ENCODE measurements at places on chromosomes 13 and 19.

- peak; percentile 29 for DNase-seq
Observed at GRCh38 chr13:45119469-45119990, 780 bp upstream of the GTF2F2 start.

DNA sequence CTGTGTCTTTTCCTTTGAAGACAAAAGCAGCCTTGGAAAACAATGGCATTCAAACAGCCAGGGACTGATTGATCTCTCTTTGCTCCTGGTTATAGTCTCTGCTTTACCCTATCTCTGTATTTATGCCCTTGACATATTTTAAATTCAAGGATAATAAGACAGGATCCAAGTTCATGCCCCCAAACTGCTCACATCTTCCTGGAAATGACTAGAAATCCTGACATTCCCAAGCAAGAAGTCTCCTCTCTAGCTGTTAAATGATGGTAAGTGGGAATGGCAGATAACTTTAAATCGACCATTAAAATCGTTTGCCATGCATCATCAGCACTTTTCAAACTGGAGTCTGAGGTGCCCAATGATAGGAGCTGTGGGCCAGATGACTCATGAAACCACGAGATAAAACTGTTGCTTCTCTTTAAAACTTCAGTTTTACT, 435.6 kb downstream of the FOXO1 start:
- DNase-seq = peak; percentile 30

DNA sequence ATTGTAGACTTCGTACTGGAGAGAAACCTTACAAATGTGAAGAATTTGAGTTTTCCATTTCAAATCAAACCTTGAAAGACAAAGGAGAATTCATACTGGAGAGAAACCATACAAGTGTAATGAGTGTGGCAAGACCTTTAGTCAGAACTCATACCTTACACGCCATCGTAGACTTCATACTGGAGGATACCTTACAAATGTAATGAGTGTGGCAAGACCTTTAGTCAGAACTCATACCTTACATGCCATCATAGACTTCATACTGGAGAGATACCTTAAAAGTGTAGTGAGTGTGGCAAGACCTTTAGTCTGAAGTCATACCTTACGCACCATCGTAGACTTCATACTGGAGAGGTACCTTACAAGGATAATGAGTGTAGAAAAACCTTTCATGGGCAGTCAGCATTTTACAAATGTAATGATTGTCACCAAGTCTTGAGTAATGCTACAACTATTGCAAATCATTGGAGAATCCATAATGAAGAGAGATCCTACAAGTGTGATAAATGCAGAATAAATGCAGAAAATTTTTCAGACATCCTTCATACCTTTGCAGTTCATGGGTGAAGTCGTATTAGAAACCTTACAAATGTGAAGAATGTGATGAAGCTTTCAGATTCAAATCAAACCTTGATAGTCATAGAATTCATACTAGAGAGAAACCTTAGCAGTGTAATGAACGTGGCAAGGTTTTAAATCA, 14.7 kb downstream of the ZNF765 start:
- no peak for DNase-seq

GRCh38 chr13:48175185-48175584, 57.8 kb upstream of the ITM2B start:
- no peak for DNase-seq

DNA sequence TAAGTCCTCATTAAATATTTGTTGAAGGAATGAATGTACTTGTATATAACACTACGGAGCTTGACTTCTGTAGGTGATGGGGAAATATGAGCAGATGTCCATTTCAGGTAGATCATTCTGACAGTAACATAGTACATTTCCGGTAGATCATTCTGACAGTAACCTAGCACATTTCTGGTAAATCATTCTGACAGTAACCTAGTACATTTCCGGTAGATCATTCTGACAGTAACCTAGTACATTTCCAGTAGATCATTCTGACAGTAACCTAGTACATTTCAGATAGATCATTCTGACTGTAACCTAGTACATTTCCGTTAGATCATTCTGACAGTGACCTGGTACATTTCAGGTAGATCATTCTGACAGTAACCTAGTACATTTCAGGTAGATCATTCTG, 2.5 kb downstream of the PHF11 start:
- no peak for DNase-seq

DNA sequence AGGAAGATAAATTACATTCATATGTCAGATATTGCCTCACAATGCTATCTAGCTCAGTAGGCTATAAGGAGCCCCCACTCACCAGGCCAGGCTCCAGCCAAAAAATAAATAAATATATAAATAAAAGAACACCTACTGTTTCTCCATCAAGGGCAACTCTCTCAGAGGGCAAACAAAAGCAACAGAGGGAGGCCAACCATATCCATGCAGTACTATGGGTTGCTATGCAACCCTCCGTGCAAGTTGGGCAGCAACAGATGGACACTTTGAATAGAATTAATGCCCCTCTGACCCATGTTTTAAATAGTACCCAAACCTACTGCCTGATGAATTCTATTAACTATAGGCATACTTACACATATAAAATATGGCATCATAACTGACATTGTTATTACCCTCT, 279.8 kb upstream of the EDNRB start:
- DNase-seq = no peak

DNA sequence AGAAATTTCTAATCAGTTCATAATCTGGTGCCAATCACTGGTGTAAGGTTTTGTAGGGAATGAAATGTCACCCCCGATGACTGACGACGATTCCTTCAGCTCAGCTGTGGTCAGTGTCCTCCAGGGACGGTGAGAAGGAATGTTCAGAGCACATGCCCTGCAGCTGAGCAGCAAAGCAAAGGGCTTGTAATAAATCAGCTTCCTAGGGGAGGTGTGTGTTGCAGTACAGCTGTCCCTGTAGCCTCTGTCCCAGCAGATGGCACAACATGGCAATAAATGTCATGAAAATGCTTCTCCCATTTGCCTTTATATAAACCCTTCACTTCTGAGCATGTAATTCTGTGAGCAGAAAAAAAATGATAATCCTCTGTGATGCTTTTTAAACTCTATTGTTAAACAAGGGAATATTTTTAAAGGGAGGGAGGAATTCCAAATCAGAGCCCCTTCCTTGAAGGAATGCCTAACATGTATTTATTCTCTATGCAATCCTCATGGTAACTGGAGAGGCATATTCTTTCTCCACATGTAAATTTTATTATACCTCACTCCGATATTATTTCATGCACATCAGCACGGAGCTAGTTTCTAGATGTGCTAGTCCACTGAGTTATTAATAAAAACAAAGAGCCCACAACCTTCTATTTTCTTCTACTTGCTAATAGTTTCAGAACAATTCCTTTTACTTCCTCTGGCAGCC, 102.5 kb downstream of the FAM216B start:
- DNase-seq = peak; percentile 16

- no peak for DNase-seq
Observed at GRCh38 chr13:20667857-20668437, 35.6 kb upstream of the IL17D start.

- no peak for DNase-seq
Observed at GRCh38 chr19:38211151-38211591, 12.9 kb downstream of the DPF1 start.

DNA sequence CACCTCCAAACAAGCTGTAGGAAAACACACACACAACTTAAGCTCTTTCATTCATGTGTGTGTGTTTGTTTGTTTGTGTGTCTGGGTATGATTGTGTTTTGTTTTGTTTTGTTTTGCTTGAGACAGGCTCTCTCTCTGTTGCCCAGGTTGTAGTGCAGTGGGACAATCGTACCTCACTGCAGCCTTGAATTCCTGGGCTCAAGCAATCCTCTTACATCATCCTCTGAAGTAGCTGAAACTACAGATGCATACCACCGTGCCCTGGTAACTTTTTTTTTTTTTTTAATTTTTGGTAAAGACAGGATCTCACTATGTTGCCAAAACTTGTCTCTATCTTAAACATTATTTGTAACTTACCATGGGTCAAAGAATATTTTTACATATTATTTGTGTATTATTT, 431.7 kb downstream of the SLITRK1 start:
- DNase-seq = no peak

- no peak for DNase-seq
Observed at GRCh38 chr19:30017172-30017571, 75.1 kb downstream of the URI1 start.

- no peak for DNase-seq
Observed at GRCh38 chr13:33682020-33682564, 135.9 kb upstream of the RFC3 start.

GRCh38 chr19:17001603-17002183, 24.9 kb downstream of the CPAMD8 start:
- no peak for DNase-seq

DNA sequence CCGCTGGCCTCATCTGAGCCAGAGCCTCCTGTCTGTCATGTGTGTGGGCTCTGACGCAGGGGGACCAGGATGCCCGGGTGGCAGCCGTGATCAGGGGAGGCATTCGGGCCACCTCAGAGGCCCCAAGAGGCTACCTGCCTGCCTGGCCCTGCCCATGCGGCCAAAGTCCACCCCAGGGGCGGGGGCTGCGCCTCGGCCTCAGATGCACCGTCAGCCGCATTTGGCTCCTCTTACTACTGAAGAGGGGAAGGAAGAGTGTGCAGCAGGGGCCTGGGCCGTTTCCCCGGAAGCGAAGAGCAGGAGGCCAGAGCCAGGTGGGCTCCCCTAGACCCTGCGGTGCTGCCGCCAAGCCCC, 34.0 kb downstream of the C13orf46 start:
- no peak for DNase-seq

DNA sequence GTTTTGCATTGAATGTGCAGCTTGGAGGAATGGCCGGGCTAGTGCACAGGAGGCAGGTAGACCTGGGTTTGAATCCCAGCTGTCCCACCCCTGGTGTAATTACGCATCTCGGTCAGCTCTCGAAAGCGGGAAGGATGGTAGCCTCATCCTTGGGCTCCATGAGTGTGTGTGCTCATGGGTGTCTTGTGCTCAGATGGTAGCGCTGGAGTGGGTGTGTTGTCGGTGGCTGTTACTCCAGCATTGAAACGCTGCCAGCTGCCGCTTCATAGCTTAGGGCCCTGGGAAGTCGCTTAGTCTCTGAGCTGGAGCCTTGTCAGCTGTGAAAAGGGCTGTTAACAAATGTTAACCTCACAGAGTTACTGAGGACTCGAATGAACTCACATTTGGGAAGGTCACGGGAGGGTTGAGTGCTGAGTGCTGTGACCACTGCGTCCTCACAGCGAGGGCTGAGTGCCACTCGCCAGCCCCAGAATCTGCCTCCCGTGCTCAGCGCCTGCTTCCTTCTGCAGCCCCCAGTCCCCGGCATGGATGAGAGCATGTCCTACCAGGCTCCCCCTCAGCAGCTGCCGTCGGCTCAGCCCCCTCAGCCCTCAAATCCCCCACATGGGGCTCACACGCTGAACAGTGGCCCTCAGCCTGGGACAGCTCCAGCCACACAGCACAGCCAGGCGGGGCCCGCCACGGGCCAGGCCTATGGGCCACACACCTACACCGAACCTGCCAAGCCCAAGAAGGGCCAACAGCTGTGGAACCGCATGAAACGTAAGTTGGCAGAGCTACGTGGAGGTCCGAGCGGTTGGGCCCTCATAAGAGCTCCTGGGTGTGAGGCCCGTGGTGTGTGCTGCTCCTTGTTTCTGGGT, 5.2 kb downstream of the LENG8 start:
- no peak for DNase-seq

DNA sequence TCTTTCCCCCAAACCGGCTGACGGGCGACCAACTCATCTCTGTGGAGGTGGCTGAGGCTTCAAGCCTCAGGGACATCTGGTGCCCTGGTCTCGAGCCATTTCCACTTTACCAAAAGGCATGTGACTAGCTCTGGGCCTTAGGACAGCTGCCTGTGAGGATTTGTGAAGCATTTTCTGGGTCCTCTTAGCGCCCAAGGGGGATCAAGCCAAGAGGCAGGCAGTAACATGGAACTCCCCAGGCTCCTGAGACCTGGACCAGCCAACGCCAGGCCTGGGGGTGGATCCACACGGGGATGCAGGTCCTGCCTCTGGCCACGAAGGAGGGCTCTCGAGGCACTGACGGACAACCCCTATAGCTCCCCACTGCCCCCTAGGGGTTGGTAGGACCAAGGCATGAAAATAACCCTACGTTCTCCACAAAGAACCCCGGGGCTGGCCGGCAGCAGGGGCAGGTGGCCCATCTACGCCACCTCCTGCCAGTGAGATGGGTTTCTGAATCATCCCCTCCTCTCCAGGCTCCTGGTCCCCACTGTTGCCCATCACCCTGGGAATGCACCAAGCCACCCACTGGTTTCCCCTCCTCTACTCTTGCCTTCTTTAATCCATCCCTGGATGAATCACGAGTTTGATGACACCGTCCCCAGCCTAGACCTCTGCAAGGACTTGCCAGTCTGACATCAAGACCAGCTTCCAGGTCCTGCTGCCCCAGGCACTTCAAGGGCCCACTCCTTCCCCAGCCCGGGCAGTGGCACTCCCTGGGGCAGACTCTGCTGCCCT, 7.0 kb upstream of the MYDGF start:
- peak; percentile 62 for DNase-seq

- DNase-seq = no peak
Observed at GRCh38 chr13:34655554-34655953, 286.5 kb upstream of the NBEA start.

GRCh38 chr13:32588736-32589135, 2.5 kb downstream of the PDS5B start:
- no peak for DNase-seq

DNA sequence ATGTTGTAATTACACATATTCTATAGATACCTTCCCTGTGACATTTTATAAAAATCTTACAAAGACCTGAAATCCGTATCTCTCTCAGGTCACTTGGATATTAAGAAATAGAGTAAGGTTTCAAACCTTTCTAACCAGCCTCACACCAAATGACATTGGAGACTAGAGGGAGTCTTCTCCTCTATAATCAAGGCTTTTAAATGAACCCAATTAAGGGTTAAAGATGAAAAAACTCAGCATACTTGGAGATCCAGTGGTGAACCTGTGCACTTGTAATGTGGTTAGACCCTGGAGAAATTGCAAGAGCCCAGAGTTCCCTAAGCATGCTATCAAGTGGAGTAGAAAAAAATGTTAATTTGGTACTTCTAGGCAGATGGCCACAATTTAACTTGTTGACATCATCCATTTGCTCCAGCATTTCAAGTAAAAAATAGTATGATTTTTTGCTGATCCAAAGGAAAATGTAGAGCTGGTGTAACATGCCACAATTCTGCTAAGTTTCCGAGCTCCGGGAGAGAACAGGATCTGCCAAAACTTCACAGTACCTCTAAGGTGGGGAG, 554.1 kb upstream of the MIR17HG start:
- no peak for DNase-seq

DNA sequence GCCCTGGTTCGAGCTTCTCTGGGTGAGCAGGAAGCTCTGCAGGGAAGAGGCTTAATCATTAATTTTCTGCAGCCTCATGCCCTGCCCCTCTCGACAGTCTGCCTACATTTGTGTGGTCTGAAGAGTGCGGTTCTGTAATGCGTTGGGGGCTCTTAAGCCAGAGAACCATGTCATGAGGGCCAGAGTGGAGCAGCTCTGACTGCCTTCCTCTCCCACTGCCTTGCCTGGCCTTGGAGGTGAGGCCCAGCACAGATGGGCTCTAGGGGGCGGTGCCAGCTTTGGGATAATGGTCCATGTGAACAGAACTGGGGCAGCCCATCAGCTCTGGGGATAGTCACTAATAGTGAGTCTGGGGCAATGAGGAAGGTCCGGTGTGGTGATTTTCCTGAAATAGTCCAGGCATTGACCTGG, 5.7 kb downstream of the FGF9 start:
- DNase-seq = no peak

- DNase-seq = no peak
Observed at GRCh38 chr13:107427536-107427935, 787.8 kb downstream of the LIG4 start.
